ENCODE measurements at places on chromosomes 1 and 21. TPM values are rescaled to one million over a fixed set of nuclear protein-coding genes. Genes with fewer than 3 reads are reported as not detected.

Gene PTCH2
- total RNA-seq: 1.4 TPM

Gene CRNN
- total RNA-seq: not detected

Gene SMPDL3B
- not detected for total RNA-seq

DNA sequence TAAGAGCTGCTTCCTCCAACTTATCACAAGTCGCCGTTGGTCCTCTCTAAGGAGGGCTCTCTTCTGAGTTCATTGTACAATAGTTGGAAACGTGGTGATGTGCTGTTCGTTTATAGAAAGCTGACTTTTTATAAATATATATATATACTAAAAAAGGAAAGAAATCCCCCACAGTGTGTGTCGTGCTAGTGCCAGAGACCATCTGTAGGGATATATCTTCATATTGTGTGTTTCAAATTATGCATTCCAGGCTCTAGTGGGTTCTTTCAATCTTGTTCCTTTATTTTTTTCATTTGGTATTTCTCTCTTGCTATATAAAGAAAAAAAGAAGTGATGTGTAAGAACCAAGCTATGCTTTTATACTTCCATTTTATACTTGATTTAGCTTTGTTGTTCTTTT, 111.8 kb downstream of the TAS1R2 start:
- no peak for DNase-seq

GRCh38 chr1:41474490-41475271, 9.8 kb downstream of the EDN2 start:
- DNase-seq: no peak

GRCh38 chr1:14474856-14475255, 123.6 kb upstream of the KAZN start:
- DNase-seq: no peak

DNA sequence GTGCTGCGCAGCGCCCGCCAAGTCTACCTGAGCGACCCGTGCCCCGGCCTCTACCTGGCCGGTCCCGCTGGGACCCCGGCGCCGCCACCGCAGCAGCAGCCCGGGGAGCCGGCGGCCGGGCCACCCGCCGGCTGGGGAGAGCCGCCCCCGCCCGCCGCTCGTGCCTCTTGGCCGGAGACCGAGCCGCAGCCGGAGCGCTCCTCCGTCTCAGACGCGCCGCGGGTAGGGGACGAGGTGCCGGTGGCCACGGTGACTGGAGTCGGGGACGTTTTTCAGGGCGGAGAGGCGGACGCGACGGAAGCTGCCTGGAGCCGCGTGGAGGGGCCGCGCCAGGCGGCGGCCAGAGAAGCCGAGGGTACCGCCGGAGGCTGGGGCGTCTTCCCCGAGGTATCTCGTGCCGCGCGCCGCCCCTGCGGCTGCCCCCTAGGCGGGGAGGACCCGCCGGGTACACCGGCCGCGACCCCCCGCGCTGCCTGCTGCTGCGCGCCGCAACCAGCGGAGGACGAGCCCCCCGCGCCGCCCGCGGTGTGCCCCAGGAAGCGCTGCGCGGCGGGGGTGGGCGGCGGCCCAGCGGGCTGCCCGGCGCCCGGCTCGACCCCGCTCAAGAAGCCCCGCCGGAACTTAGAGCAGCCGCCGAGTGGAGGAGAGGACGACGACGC, 646 bp downstream of the IER5 start:
- DNase-seq: no peak

DNA sequence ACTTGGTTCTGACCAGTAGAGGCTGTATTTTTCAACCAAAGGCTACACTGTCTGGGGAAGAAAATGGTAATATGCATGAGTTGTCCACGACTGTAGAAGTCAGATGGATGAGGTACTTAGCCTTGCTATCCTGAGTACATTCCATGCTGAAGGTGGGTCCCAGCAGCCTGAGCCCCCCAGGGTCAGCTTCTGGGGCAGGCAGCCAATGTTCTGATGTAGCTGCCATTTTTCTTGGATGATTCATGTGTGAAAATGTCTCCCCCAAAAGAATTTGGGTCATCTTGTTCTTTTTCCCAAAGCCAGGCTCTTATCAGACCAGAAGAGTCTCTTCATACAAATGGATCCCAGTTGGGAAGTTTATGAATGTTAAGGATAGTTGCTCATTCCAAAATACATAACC, 172.2 kb upstream of the UBE2U start:
- no peak for DNase-seq

DNA sequence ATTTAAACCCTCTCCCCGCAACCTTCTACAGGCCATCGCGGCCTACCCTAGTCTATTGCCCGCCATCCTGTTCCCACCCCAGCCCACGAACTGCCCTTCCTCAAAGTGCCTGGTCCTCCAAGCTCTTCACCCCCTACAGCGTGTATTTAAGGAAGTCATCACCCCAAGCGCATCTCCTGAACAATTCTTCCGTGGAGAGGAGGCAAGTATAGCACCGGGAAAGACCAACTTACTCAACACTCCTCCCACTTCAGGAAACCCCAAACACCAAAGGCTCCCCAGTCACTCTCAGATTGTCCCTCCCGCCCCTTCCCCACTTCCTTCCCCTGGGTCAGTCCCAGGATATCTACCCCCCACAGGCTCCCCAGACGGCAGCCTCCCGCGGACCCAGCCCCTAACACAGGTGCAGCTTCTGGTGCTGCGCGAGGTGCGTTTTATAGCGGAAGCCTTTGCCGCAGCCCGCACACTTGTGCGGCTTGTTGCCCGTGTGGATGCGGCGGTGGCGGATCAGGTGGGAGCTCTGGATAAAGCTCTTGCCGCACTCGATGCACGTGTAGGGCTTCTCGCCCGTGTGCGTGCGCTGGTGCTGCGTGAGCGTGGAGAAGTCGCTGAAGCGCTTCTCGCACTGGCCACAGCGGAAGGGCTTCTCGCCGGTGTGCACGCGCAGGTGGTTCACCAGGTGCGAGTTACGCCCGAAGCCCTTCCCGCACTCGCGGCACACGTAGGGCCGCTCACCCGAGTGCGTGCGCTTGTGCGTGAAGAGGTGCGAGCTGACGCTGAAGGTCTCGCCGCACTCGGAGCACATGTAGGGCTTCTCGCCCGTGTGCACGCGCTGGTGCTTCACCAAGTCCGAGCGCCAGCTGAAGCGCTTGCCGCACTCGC, 25.5 kb downstream of the ZNF697 start:
- DNase-seq: no peak

GRCh38 chr1:201681375-201681774, 142.4 kb downstream of the NAV1 start:
- DNase-seq: no peak

DNA sequence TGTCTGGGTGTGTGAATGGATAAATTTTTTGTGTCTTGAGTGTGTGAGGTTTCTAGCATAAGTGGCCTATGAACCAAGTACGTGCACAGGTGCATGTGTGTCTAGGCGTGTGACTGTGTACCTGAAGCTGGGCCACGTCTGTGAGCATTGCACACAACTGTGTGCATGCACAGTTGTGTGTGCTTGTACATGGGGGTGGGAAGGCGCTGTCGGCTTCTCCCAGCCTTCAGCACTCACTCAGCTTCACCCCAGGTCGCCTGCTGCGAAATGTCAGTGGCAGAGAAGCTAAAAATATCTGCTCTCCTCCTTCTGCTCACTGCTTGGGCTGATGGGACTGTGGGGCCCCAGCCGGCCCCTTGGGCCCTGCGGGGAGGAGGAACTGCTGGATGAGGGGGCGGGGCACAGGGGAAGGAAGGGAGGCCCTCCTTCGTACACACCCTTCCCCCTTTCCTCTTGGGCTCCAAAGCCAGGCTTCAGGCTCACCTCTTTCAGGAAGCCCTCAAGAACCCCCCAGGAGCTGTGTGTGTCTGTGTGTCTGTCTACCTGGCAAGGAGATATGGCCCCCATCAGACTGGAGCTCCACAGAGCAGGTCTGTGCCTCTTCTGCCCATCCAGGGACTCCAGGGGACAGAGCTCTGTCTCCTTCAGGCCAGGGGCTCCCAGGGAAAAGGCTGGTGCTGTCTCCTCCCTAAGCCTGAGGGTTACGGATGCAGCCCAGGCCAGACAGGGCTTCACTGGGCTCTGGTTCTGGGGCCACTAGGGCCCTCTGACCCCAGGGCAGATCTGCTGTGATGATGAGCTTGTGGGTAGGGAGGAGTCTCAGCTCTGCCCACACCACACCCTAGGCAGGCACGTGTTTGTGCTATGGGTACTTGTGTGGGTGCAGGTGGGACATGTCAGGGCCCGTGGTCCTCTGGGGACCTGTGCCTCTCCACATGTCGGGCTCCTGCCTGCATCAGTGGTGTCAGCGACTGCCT, 35.6 kb upstream of the WASF2 start:
- DNase-seq: peak; percentile 38

DNA sequence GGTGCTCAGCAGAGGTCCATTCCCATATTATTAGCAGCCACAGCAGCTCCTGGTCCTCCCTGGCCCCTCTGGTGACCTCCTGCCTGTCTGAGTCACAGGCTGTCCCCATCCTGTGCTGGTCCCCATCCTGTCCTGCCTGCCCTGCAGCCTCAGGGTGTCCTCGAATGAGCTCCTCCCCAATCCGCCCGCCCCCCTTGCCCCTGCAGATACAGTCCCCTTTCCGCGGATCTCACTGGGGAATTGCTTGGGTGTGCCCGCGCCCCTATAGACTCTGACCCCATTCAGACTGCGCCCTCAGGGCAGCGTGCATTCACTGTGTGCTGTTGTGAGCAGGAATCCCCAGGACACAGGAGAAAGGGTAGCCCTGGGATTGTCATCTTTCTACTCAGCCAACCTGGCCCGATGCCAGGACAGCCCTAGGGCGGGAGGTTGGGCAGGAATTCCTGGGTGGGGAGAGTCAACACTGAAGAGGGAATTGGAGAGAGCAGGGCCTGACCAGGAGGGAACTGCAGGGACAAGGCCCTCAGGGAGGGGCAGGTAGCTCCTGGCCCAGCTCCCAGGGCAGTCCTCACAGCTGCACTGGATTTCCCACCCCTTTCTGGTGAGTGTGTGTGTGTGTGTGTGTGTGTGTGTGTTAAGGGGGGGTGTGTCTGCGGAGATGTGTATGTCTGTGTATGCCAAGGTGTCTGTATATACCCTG, 1.1 kb upstream of the GUCA2A start:
- no peak for DNase-seq

GRCh38 chr1:182340233-182341058, 51.1 kb downstream of the GLUL start:
- DNase-seq: peak; percentile 13

DNA sequence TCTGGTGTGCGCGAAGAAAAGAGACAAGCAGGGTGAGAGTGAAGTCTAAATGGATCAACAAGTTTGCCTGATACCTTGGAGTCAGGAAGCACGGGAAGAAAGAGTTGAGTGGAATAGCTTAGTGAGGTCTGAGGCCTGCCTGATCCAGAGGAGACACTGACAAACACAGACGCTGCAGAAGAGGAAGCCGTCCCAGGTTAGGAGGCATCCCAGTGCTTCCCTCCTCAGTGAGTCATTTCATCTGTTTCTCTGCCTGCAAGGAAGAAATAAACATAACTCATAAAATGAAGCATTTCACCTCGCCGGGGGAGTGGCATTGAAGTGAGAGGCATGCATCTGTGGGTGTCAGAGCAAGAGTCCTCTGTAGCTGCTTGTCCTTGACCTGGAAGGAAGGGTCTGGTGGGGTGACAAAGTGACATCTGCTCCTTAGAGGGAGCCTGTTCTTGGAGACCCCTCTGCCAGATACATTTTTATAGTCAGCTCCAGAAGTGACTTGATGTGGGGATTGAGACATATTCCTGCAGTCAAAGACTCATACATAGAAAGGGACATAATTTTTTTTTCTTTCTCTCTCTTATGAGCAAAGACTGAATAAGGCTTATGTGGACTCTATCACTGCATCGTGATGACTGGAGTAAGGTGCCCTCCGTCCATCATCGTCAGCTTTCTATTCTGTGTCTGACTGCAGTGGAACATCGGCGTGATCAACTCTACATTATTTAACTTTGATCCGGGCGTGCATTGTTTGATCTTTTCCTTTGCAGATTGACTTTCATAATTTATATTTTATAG, 256.7 kb downstream of the KIF26B start:
- DNase-seq: no peak

GRCh38 chr1:199291022-199291740, 652.3 kb downstream of the PTPRC start:
- no peak for DNase-seq

DNA sequence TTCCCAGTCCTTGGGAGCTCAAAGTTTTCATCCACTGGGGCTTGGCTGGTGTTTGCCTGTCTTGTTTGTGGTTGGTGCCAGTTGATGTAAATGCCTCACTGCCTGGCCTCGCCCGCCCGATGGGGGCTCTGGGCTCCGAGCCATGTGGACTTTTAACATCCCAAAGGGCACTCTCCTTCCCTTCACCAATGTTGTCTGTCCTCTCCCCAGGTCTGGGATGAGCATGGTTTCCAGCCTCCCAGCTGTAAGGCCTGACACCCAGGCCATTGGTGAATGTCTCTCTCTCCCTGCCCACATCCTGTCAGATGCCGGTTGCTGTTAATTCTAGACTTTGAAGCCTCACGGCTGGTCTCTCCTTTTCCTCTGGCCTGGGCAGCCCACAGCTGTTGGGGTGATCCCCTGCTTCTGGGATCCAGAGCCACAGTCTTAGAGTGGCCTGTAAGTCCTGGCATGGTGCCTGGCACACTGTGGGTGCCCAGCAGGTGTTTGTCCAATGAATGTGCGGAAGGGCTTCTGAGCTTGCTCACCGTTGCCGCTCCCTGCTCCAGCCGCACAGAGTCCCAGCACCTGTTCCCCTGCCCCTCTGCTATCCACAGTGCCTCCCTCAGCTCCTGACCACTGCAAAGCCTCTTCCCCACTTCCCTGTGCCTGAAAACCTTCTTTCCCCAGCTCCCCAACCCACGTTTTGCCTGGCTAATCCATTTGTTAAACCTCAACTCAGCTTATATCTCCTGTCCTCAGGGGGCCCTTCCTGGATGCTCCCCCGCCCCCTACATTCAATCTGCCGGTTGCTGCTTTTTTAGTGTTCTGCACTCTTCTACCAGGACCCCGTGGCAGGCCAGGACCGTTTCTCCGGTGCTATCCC, 3.3 kb upstream of the C1orf174 start:
- no peak for DNase-seq

DNA sequence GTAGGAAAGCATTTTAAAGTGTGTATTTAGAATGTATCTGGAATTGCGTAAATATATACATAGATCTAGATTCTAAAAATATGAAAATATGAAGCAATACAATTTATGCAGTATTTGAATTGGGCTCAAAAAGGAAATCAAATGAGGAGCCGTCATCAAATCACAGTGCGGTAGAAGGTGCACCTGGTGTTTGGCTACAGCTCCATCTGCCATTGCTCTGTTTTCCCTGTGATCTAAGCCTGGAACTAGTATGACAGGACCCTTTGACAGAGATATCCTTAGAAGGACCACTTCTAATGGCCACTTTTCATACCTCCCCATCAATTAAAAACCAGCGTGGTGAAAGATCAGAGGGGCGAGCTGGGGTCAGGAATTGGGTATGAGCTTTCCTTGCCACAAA, 202.6 kb downstream of the NFIA start:
- no peak for DNase-seq

Data from occipital lobe (tissue), 3 donors.